HCEC 1CT (cell line): ENCODE measurements at places on chromosomes 11 and 22.

- DNase-seq: no peak
Measured at GRCh38 chr22:29345932-29346331, 30.4 kb upstream of the RASL10A start.

GRCh38 chr11:123227763-123228495, 32.9 kb upstream of the CLMP start:
- DNase-seq: no peak

GRCh38 chr11:110022548-110022947, 70.6 kb upstream of the ZC3H12C start:
- no peak for DNase-seq

DNA sequence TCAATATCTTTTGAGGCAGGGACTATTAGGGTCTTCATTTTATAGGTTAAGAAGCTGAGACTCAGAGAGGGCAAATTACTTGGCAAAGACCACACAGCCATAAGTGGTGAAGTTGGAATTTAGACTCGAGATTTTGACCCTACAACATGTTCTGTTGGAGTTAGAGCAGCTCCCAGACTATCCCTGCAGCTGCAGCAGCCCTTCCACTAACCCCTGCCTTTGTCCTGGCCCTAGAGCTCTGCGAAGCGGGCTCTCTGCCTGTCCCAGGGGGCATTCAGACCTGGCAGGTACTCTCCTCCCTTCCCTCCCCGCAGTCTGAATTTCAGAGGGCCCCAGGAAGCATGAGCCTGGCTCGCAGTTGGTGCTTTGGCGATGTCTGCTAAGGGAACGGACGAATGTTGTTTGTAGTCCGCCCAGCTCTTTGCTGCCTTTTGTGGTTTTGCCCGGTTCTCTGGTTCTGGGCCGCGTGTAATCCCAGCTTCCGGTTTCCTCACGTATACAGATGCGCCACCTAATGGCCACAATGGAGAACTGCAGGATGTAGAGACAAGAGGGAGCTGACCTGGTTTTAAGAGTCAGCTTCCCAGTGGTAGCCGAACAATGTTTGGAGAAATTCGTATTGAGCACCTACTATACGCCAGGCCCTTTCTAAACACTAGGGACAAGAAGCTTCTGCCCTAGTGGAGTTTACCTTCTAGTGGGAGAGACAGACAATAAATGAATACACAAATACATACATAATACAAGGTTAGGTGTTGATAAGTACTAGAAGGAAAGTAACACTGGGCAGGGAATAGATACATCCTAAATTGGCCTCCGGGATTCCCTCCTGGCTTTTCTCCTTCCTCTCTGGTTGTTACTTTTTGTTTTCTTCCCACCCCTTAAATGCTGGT, 125.2 kb downstream of the ST3GAL4 start:
- peak; percentile 81 for DNase-seq

- DNase-seq: no peak
Measured at GRCh38 chr11:59289356-59290181, 69.1 kb upstream of the OR5AN1 start.

GRCh38 chr11:67583247-67584204, at the start of gene GSTP1:
GSTP1 (plus strand) TSS chr11:67583812; CDS start chr11:67583844, 32 bp downstream.
- peak; percentile 90 for DNase-seq

DNA sequence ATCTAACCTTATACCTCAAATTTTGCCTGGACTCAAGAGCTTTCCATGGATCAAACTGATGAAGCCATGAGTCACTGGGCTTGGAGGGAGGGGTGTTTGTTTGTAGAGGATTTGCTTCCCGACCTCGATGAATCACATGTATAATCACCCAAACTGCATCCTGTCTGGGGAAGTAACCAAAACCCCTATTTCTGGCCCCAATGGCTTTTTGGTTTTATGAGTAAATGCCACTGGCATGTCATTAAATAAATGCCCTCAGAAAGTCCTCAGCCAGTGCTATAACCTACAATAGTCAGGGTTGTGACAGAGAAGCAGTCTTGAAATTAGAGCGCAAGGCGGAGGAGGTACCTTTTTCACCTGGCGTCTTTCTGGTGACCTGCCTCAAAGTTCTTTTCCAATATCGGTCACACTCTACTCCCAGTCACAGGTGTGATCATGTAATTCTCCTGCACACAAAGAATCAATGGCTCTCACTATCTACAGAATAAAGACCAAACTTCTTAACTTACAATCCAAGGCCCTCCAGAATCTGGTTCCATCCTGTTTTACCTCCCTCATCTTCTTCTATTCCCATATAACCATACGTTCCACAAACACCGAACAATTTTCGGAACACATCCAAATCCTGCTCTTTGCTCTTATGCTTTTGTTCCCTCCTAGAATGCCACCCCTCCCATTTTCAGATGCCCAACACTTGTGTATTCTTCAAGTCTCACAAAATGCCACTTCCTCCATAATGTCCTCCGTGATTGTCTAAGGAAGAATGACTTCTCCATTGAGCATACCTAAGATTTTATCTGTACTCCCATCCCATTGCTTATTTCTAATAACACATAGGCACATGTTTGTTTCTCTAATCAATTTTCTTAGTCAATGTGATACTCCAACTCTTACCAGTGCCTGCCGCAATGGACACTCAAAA, 81.3 kb upstream of the BLID start:
- peak; percentile 99 for DNase-seq

GRCh38 chr11:46106530-46107407, 14.5 kb downstream of the PHF21A start:
- no peak for DNase-seq

GRCh38 chr11:44766972-44767278, 40.2 kb downstream of the TSPAN18 start:
- DNase-seq: no peak

DNA sequence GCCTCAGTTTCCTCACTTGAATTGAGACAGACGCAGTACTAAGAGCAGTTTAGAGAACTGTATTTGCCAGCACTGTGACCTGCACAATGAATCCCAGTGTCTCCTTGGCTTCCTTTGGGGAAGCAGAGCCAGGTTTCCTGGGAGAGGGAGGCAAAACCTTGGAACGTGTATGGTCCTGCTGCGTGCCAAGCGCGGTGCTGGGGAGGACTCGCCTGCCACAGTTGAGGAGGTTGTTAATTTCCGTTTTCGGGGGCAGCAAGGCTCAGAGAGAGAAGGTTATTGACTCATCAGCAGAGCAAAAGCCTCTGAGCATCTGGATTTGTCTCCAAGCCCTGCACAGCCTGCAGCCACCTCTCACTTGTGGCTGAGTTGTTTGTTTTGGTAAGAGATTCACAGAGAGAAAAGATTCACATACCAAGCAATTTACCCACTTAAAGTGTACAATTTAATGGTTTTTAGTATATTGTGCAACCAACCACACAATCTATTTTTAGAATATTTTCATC, 10.8 kb downstream of the SYT12 start:
- DNase-seq: peak; percentile 98

GRCh38 chr11:61049063-61049377, 53.3 kb upstream of the CD5 start:
- no peak for DNase-seq

DNA sequence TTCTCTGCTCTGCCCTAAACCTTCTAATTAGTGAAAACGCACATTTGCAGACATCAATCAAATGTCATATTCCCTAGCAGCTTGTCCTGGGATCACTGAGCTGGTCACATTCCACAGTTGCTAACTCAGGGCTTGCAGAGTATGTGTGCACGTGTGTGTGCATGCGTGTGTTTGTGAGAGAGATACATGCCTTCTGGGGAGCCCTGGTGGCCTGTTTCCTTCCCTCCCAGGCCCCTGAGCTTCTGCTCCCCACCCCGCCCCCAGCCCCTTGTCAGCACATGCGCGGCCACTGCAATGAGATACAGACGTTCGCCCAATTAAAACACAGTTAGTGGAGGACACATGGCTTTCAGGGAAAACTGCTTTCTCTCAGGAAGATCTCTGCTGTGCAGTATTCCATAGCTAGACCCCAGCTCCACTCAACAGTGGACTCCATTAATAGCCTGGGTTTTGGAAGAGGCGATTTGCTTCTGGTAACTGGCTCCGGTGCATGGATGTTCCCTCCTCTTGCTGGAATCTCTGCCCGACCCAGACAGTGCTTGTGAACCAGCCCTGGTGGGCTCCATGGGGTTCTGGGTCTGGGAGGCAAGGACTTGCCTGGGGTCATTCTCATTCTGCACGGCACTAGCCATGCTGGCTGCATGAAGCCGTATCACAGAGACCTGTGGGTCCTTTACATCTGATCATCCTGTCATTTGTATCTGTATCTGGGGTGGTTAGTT, 17.7 kb downstream of the LRP5 start:
- no peak for DNase-seq

GRCh38 chr22:44634426-44635321, 67.3 kb upstream of the PRR5 start:
- DNase-seq: no peak

DNA sequence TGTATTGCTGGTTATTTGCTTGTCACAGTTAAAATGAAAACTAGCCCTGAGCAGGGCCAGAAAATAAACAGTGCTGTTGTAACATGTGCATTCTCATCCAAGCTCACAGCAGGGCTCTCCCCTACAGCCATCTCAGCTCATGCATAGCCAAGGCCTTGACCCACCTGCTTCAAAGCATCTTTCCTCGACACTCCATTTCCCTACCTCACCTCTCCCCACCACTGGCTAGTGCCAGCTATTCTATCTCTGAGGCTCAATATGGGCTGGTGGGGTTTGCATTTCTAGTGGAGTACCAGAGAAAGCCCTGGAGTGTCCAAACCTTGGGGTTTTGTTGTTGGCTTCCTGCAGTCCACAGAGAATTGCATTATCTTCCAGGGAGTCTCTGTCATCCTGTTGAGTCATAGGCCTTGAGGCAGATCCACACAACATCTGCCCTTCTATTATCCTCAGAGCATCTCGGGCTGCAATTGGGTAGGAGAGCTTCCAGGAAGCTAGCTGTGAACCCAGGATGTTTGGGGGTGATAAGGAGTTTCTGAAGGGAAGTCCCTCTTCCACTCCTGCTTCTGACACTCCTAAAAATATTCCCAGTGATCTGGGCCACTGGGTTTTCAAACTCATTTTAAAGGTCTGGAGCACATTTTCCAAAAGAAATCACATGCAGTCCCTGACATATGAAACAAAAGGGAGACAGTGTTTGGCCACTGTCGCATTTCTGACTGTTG, 36.1 kb upstream of the AMOTL1 start:
- DNase-seq: peak; percentile 90

DNA sequence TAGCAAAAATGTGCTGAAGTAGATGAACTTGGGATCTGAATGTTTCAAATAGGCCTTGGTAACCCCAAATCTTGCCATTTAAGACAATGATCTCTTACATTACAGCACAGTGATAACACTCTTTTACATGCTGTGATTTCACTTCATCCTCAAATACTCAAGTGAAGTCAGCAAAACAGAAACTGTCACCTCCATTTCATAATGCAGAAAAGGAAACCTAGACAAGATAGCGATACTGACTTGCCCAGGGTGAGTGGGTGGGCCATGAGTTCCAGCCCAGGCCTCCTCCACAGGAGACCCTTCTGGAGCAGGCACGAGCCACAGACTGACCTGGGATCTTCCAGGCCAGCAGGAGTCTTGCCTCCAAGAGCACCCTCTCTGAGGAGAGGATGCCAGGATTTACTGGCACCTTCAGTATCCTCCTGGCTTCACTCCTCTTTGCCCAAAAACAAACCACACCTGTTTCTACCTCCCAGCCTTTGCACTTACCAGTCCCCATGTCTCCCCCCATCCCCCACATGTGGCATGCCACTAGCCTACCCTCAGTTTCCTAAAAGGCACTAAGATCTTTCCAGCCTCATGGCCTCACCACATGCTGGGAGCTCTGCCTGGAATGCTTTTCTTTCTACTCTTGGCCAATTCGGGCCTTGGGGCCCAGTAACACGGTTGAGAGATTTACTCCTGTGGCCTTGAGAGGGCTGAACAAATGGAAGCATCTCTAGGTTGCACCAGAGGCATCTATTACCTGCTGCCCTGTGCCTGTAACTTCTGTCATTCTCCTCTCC, 1.9 kb upstream of the DGAT2 start:
- DNase-seq: no peak

GRCh38 chr11:102410382-102410784, 42.2 kb downstream of the TMEM123 start:
- peak; percentile 7 for DNase-seq

DNA sequence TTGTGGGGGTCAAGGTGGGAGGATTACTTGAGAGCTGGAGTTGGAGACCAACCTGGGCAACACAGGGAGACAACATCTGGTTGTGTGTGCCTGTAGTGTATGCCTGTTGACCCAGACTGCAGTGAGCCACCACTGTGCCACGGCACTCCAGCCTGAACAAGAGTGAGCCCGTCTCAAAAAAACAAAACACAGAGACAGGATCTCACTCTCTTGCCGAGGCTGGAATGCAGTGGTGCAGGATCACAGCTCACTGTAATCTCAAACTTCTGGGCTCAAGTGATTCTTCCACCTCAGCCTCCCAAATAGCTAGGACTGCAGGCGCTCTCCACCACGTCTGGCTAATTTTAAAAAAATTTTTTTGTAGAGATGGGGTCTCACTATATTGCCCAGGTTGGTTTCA, 112.5 kb downstream of the SGSM3 start:
- DNase-seq: no peak

- no peak for DNase-seq
Measured at GRCh38 chr11:106305458-106305857, 228.0 kb downstream of the AASDHPPT start.
